ENCODE measurements at places on chromosomes 2 and 18.

GRCh38 chr18:49601211-49601610 lies 39.4 kb downstream of the LIPG start:
- DNase-seq = no peak

DNA sequence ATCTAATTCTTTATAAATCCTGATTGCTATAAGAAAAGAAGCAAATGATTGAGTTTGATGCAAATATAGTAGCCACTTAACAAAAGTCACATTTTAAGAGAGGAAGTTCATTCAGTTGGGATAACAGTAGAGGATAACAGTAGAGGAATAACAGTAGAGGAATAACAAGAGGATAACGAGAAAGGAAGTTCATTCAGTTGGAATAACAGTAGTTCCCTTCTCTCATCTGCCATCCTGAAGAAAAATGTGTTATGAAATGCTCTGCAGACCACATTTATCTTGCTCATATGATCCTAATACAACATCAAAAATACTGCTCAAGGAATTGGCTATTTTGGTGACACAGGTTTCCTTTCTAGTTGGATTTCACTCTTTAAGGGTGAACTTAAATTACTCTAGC lies 105.3 kb upstream of the UNC80 start:
- no peak for DNase-seq

DNA sequence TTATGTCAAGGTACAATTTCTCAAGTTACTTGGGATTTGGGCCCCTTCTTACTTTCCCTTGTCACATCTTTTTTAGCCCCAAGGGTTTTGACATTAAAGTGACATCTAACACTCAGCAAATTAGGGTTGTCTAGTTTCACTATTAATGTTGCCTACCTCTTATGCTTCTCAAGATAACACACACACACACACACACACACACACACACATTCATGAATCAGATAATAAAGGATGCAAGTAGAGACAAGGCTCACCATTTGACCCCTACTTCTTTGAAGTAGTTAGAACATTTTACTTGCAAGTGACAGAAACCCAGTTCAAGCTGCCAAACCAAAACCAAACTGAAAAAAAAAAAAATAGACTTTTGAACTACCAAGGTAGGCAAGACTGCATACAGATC lies 138.8 kb downstream of the TRIB2 start:
- DNase-seq = no peak

- DNase-seq = no peak
Observed at GRCh38 chr18:35618696-35619095, 37.2 kb downstream of the GALNT1 start.

DNA sequence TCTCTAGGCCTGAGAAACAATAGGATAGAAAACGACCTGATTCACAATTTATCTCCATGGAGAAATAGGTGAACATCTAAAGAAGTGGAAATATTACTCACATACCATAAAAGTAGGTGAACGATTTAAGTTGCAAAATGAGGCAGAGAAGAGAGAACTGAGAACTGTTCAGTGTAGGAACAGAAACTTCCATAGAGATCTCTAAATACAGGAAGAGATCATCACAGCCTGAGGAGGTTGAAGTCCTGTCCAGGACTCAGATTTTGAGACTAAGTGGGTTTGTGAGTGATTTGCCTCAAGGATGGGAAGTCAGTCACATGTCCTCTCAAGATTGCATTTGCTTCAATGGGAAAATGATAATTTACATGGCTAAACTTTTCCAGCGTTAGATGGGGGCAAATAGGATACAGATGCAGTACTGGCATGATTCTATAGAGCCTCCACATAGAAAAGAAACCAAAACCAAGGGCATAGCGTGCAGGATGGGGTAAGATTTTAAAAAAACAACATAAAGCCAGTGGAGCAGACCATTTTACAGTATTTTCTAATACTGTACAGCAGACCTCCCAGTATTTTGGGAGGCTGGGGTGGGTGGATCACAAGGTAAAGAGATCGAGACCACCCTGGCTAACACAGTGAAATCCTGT lies 68.8 kb downstream of the MEP1B start:
- DNase-seq = no peak

GRCh38 chr2:242017086-242017485 lies 147.6 kb downstream of the RTP5 start:
- DNase-seq = no peak

DNA sequence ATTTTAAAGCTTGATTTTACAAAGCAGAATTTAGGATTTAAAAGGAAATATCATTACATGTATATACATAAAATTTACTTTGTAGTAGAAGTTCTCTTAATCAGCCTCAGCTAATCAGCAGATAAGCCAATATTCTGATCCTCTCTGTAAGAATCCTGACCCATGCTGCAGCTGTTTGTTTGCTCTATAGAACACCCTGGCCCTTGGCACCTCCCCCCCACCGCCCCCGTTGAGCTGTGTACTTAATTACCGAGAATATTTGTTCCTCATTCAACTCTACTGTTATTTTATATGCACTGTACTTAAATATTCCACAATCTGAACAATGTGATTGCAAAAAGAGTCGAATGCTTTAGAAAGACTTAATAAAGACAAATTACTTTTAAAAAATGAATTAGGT lies 98.0 kb downstream of the EVA1A start:
- no peak for DNase-seq

All from stimulated activated CD8-positive, alpha-beta memory T cell treated with anti-CD3 and anti-CD28 coated beads, Interleukin-12 subunit alpha, Interleukin-12 subunit beta, amount 100 ng/mL, for 1 hour (primary cell).